CD8-positive, alpha-beta memory T cell (primary cell): ENCODE measurements at places on chromosomes 1 and 21. TPM values are rescaled to one million over a fixed set of nuclear protein-coding genes. Genes with fewer than 3 reads are reported as not detected.
A peak's percentile ranks its signal among the peaks of the same experiment; 100 is the strongest.

Gene TRIM58
- 0.16 TPM for total RNA-seq

Gene LIX1L
- 42.6 TPM for total RNA-seq

GRCh38 chr1:180606155-180606554, 25.7 kb upstream of the XPR1 start:
- no peaks in the 10 kb centered on the region for H3K36me3 ChIP-seq
- no peaks in the 10 kb centered on the region for H3K4me1 ChIP-seq
- no peak overlapping the region for H3K27ac ChIP-seq
- no peaks in the 10 kb centered on the region for H3K27me3 ChIP-seq

GRCh38 chr1:95012389-95012788, 60.4 kb downstream of the ALG14 start:
- H3K4me1 ChIP-seq, result no peaks in the 10 kb centered on the region
- DNase-seq, result no peak
- H3K36me3 ChIP-seq, result no peaks in the 10 kb centered on the region
- no peaks in the 10 kb centered on the region for H3K27me3 ChIP-seq

- H3K4me1 ChIP-seq, result no peaks in the 10 kb centered on the region
- H3K27ac ChIP-seq, result no peak overlapping the region
- no peaks in the 10 kb centered on the region for H3K27me3 ChIP-seq
- H3K4me3 ChIP-seq, result no peak overlapping the region
- no peak for DNase-seq
- H3K36me3 ChIP-seq, result peaks cover 7% of the 10 kb centered on the region
These were observed 54.3 kb downstream of the DEGS1 start for GRCh38 chr1:224237119-224237881.

- H3K4me3 ChIP-seq, result no peak overlapping the region
- H3K36me3 ChIP-seq, result no peaks in the 10 kb centered on the region
- peaks cover 29% of the 10 kb centered on the region for H3K27me3 ChIP-seq
- H3K27ac ChIP-seq, result no peak overlapping the region
- DNase-seq, result no peak
- H3K4me1 ChIP-seq, result no peaks in the 10 kb centered on the region
These were observed 2.2 kb downstream of the CACNA1E start for GRCh38 chr1:181485287-181486097.

- no peak overlapping the region for H3K27ac ChIP-seq
- no peaks in the 10 kb centered on the region for H3K36me3 ChIP-seq
- H3K4me3 ChIP-seq, result no peak overlapping the region
- no peak for DNase-seq
- no peaks in the 10 kb centered on the region for H3K27me3 ChIP-seq
These were observed 50.3 kb downstream of the MYSM1 start for GRCh38 chr1:58649555-58649954.

GRCh38 chr1:51924455-51924854, 45.9 kb upstream of the NRDC start:
- H3K27ac ChIP-seq, result no peak overlapping the region
- DNase-seq, result no peak
- H3K4me3 ChIP-seq, result no peak overlapping the region
- H3K4me1 ChIP-seq, result no peaks in the 10 kb centered on the region

Gene SLC6A17
- 0.07 TPM for total RNA-seq

- no peak overlapping the region for H3K27ac ChIP-seq
- no peak overlapping the region for H3K4me3 ChIP-seq
- H3K4me1 ChIP-seq, result no peaks in the 10 kb centered on the region
- H3K36me3 ChIP-seq, result no peaks in the 10 kb centered on the region
These were observed 122.7 kb downstream of the TGFBR3 start for GRCh38 chr1:91763252-91763651.

GRCh38 chr21:35602811-35603362, 457.4 kb downstream of the SETD4 start:
- H3K4me1 ChIP-seq, result no peaks in the 10 kb centered on the region
- DNase-seq, result no peak

GRCh38 chr1:33454646-33455282, 17.7 kb upstream of the ZSCAN20 start:
- H3K4me3 ChIP-seq, result no peak overlapping the region
- H3K4me1 ChIP-seq, result no peaks in the 10 kb centered on the region
- no peaks in the 10 kb centered on the region for H3K36me3 ChIP-seq
- H3K27ac ChIP-seq, result no peak overlapping the region
- no peak for DNase-seq
- peaks cover 3% of the 10 kb centered on the region for H3K27me3 ChIP-seq

GRCh38 chr1:191261111-191261510, 783.4 kb upstream of the BRINP3 start:
- no peaks in the 10 kb centered on the region for H3K27me3 ChIP-seq
- no peaks in the 10 kb centered on the region for H3K36me3 ChIP-seq
- H3K4me3 ChIP-seq, result no peak overlapping the region
- no peaks in the 10 kb centered on the region for H3K4me1 ChIP-seq
- no peak overlapping the region for H3K27ac ChIP-seq

DNA sequence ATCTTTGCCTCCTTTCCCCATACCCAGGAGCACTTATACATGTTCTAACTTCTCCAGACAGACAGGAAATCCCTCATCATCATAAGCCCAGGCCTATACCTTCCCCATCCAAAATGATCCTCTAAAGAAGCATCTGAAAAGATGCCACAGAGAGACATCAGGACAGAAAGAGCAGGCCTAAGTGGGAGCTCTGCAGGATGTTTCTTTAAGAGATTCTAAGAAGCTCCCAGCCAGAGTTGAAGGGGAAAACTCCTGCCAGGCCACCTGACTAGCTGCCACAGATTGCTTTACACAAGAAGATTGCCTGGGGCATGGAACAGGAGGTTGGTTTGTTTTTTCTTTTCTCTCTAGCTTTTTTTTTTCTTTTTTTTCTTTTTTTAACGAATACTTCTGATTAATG, 275.8 kb downstream of the VAV3 start:
- no peak overlapping the region for H3K4me3 ChIP-seq
- H3K36me3 ChIP-seq, result no peaks in the 10 kb centered on the region
- no peaks in the 10 kb centered on the region for H3K4me1 ChIP-seq
- no peak for DNase-seq
- H3K27me3 ChIP-seq, result no peaks in the 10 kb centered on the region

DNA sequence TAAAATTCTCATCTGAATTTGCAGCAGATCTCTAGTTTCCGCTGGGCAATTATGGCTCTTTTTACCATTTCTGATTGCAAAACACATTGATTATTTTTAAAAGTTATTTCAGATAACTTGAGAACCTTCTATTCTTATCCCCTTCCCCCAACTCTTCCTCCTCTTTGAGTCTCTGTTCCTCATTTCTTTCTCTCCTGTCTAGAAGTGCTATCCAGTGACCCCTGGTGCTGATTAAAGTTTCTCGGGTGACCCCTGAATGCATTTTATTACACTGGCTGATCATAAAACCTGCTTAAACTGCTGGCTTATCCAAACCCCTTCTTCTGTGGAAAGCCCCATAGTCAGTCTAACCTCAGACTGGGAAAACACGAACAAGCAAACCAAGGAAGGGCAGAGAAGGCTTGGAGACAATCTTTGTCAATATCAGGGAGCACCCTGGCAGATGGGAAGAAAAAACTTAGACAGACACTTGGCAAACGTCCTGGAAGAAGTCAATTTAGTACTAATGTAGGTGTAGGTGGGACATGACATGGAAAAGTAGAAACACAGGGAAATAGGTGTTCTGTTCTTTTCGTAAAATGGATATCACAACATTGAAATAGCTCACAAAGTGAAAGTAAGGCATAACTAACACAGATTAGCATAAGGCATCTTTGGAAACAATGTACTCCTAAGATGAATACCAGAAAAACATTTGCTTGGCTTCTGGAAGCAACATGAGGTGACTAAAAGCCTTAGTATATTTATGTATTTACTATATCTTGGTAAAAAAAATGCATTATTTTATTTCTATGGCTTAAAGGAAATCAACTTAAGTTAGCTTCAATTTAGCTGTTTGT, 61.4 kb downstream of the GORAB start:
- H3K4me1 ChIP-seq, result no peaks in the 10 kb centered on the region
- no peaks in the 10 kb centered on the region for H3K36me3 ChIP-seq
- H3K27ac ChIP-seq, result no peak overlapping the region
- H3K4me3 ChIP-seq, result no peak overlapping the region

Gene C21orf91
- total RNA-seq, result 39.6 TPM

DNA sequence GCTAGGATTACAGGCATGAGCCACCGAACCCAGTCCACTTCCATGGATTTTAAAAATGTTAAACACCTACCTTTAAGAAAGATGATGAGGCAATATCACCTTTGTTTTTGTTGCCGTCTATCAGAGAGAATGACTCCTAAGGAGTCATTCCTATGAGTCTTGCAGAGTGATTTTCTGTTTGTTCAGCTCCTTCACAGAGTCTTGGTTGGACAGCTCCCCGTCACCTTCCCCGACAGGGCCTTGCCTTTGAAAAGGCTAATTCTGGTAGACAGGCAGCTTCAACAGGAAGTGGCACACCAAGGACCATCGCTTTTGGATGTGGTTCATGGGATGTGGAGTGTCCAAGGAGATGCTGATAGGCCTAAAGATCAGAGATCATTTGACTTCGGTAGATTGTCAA, 17.5 kb downstream of the ZBTB18 start:
- H3K4me1 ChIP-seq, result peaks cover under 1% of the 10 kb centered on the region
- no peaks in the 10 kb centered on the region for H3K36me3 ChIP-seq
- H3K27ac ChIP-seq, result no peak overlapping the region
- H3K4me3 ChIP-seq, result no peak overlapping the region
- no peaks in the 10 kb centered on the region for H3K27me3 ChIP-seq

Gene TMEM54
- 2.6 TPM for total RNA-seq

Gene AIRE
- not detected for total RNA-seq

DNA sequence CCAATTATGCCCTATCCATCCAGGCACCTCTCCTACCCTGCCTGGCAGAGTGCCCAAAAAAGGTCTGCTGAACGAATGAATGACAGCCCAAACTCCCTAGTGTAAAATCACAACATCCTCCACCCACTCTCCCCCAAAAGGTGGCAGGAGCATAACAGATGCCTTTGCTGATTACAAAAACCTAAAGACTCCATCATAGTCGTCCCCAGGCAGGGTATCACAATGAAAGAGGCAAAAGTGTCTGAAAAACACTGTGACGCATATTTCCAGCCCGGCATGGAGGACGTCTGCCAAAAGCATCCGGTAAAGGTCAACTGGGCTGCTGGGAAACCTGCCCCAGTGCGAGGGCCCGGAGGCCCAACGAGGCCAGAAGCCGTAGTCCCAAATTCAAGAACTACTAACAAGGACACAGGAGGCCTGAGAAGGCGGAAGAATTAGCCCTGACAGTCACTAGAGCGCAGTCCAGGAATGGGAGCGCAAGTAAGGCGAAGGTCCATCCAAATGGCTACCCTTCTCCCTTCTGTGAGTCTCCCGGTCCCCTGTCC, 576 bp downstream of the SMIM12 start:
- H3K27ac ChIP-seq, result peak overlapping the region; percentile 85
- H3K4me1 ChIP-seq, result peaks cover 40% of the 10 kb centered on the region
- H3K36me3 ChIP-seq, result peaks cover 15% of the 10 kb centered on the region

DNA sequence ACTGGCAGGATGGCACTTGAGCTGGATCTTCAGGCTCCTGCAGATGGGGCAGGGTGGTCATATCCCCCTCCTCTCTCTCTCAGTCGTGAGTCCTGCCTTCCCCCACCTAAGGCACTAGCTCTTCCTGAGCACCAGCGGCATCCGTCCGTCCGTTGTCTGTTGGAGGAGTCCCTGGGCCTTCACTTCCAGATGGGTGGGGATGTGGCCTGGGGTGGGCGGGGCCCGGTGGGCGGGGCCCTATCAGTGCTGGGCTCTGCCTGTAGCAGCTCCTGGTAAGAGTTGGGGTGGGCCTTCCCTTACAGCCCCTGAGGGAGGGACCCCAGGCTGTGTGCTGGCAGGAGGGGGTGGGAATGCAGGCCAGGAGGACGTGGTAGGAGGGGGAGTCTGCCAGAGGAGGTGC, 10.3 kb downstream of the LDLRAD2 start:
- H3K4me3 ChIP-seq, result no peak overlapping the region
- no peaks in the 10 kb centered on the region for H3K4me1 ChIP-seq
- no peak overlapping the region for H3K27ac ChIP-seq
- no peaks in the 10 kb centered on the region for H3K36me3 ChIP-seq
- DNase-seq, result no peak
- H3K27me3 ChIP-seq, result no peaks in the 10 kb centered on the region

DNA sequence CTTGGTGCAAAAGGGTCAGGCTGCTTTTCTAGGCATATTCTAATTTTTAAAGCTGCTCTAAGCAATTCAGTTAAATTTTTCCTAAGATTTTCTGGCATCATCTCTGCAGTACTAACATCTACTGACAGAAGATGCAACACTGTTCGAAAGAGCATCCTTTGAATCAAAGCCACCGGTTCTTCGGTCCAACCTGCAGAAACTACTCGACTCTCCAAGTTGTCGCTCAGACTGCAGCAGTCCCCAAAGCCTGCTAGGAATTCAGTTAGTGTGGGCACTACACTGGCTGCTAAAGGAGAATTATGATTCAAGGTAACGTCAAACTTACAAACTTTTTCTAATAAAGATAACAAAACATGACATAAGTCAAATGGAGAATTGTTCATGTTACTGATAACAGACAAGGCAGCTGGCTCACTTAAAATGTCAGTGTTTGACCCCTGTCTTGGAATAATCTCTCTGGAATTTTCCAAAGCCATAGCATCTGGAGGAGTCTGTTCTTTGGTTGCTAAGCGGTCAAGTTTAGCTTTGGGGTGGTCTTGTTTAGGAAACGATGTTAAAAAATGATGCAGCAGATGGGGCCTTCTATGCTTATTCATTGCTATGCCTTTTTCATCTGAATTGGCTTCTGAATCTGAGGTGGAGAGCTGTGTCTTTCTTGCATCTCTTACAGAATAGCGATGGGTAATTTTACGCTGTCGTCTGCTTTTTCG, 56.9 kb downstream of the LYST start:
- no peaks in the 10 kb centered on the region for H3K27me3 ChIP-seq
- no peaks in the 10 kb centered on the region for H3K4me1 ChIP-seq
- H3K27ac ChIP-seq, result no peak overlapping the region
- no peak overlapping the region for H3K4me3 ChIP-seq
- peaks cover 7% of the 10 kb centered on the region for H3K36me3 ChIP-seq
- DNase-seq, result no peak

GRCh38 chr1:233424779-233425178, 97.3 kb downstream of the MAP3K21 start:
- no peaks in the 10 kb centered on the region for H3K27me3 ChIP-seq
- no peaks in the 10 kb centered on the region for H3K4me1 ChIP-seq
- no peak for DNase-seq
- H3K27ac ChIP-seq, result no peak overlapping the region
- H3K4me3 ChIP-seq, result no peak overlapping the region
- no peaks in the 10 kb centered on the region for H3K36me3 ChIP-seq

GRCh38 chr1:55348356-55348755, 133.2 kb upstream of the USP24 start:
- H3K27ac ChIP-seq, result no peak overlapping the region
- H3K4me1 ChIP-seq, result no peaks in the 10 kb centered on the region
- no peak for DNase-seq
- H3K27me3 ChIP-seq, result no peaks in the 10 kb centered on the region

- no peak overlapping the region for H3K27ac ChIP-seq
- peak; percentile 23 for DNase-seq
- H3K4me3 ChIP-seq, result no peak overlapping the region
- peaks cover 14% of the 10 kb centered on the region for H3K4me1 ChIP-seq
These were observed 16.3 kb downstream of the BATF3 start for GRCh38 chr1:212683357-212683722.

- no peaks in the 10 kb centered on the region for H3K4me1 ChIP-seq
- no peak overlapping the region for H3K27ac ChIP-seq
- no peak overlapping the region for H3K4me3 ChIP-seq
These were observed 21.2 kb downstream of the NFASC start for GRCh38 chr1:204891860-204892259.

- no peak overlapping the region for H3K27ac ChIP-seq
- no peak overlapping the region for H3K4me3 ChIP-seq
- peaks cover 4% of the 10 kb centered on the region for H3K4me1 ChIP-seq
- H3K27me3 ChIP-seq, result no peaks in the 10 kb centered on the region
- H3K36me3 ChIP-seq, result no peaks in the 10 kb centered on the region
These were observed 27.6 kb upstream of the ZNF697 start for GRCh38 chr1:119675349-119676345.

- H3K4me1 ChIP-seq, result peaks cover 21% of the 10 kb centered on the region
- H3K4me3 ChIP-seq, result no peak overlapping the region
- no peak for DNase-seq
- no peaks in the 10 kb centered on the region for H3K27me3 ChIP-seq
- peaks cover 4% of the 10 kb centered on the region for H3K36me3 ChIP-seq
These were observed 112.2 kb downstream of the DHRS3 start for GRCh38 chr1:12505639-12506280.
